ENCODE measurements at places on chromosomes 7 and 10.

DNA sequence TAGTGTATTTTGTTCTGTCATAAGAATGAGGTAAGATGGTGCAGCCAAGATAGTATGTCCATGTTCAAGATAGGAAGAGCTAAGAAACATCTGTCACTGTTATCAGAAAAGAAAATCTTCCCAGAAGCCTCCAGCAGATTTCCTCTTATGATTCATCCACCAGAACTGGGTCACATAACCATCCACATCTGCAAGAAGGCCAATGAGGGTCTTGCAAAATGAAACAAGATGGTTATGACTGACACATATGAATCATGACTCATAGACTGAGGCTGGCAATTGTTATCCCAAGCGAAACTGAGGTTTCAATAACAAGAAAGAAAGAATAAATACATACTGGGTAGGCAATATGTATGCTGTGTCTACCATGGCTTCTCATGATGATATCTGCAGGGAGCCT, 30.3 kb downstream of the CCNJ start:
- no peak for DNase-seq

GRCh38 chr10:42753126-42753506, 29.5 kb upstream of the BMS1 start:
- peak; percentile 39 for DNase-seq

GRCh38 chr7:34208878-34209621, 303.7 kb downstream of the BMPER start:
- no peak for DNase-seq

DNA sequence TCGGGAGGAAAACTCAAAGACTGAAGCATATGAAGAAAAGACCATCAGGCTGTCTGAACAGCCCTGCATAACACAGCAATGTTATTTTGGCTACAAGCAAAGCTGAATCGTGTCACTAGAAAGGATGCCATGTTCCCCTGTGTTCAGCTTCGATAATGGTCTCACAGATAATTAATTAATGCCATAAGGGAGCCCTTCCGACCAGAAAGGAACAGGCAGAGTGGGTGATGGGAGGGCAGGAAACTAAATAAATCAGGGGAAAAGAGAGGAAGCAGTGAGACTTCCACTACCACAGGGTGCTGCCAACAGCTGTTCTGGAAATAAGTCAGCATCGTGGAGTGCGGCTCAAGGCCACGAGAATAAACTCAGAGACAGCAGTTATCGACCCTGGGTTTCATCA, 3.2 kb downstream of the PTPRN2 start:
- no peak for DNase-seq

- DNase-seq: no peak
These were observed 6.3 kb upstream of the CAMK2B start for GRCh38 chr7:44331682-44332081.

- no peak for DNase-seq
These were observed 67.2 kb downstream of the ATAD1 start for GRCh38 chr10:87750817-87751216.

- no peak for DNase-seq
These were observed 99.8 kb downstream of the PTN start for GRCh38 chr7:137243741-137244140.

- no peak for DNase-seq
These were observed 32.2 kb downstream of the NRCAM start for GRCh38 chr7:108424013-108424412.

GRCh38 chr7:155948845-155949244, 136.6 kb upstream of the SHH start:
- DNase-seq: no peak

GRCh38 chr7:46146454-46147255, 225.6 kb upstream of the IGFBP3 start:
- no peak for DNase-seq

GRCh38 chr10:112658900-112659638, 212.1 kb downstream of the VTI1A start:
- DNase-seq: no peak

- no peak for DNase-seq
These were observed 33.3 kb upstream of the TES start for GRCh38 chr7:116177009-116177408.

GRCh38 chr10:35153716-35154115, 27.1 kb downstream of the CREM start:
- DNase-seq: no peak

DNA sequence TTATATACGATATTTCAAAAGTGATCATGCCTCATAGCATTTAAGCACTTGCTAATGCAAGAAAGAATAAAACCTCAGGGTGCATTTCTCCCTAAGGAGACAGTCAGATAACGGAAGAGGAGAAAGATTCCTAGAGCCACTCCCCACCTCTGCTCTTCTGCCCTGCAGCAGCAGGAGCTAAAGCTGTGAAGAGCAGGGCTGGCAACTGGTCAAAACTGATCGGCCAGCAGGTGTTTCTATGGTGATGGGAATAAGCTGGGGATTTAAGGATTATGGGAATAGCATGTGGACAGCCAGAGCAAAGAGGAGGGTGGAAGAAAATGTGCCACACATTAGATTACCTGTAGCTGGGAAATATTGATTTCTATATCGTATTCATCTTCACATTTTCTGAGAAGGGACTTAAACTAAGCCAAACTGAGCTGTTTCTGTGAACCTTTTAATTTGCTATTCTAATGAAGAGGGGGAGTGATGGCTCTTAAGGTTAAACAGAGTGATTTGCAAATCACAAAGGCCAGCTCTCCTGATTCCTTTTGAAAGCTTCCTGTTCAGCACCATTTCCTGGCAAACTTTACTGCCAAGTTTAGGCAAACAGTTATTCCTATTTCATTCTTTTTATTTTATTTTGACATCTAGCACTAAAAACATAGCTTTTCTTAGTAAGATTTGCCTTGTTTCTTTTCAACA, 268.9 kb upstream of the PFKP start:
- no peak for DNase-seq

DNA sequence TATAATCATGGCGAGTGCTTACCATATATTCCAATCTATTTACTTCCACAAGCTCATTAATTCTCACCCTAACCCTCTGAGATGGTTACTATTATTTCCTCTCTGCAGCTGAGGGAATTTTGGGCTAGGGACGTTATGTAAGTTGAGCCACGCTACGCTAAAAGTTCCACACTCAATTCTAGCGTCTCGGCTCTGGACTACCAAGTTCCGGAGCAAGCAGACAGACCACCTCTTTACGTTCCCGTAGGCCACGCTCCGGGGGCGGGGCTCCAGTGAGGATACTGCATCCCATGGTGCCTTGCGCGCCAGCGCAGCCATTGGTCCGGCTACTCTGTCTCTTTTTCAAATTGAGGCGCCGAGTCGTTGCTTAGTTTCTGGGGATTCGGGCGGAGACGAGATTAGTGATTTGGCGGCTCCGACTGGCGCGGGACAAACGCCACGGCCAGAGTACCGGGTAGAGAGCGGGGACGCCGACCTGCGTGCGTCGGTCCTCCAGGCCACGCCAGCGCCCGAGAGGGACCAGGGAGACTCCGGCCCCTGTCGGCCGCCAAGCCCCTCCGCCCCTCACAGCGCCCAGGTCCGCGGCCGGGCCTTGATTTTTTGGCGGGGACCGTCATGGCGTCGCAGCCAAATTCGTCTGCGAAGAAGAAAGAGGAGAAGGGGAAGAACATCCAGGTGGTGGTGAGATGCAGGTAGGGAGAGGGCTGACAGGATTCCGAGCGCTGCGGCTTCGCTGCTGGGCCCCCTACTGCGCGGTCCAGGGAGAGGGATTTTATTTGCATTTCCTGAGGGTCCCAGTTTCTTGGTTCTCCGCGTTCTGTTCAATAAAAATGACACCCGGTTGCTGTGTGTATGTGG, at the start of gene KIF11:
Gene KIF11, plus strand, starts transcription at position 370 of the 858 bp plus-strand sequence. Its CDS starts 246 bp downstream, at position 616.
- peak; percentile 93 for DNase-seq

- no peak for DNase-seq
These were observed 209.9 kb downstream of the BBS9 start for GRCh38 chr7:33339074-33339790.

DNA sequence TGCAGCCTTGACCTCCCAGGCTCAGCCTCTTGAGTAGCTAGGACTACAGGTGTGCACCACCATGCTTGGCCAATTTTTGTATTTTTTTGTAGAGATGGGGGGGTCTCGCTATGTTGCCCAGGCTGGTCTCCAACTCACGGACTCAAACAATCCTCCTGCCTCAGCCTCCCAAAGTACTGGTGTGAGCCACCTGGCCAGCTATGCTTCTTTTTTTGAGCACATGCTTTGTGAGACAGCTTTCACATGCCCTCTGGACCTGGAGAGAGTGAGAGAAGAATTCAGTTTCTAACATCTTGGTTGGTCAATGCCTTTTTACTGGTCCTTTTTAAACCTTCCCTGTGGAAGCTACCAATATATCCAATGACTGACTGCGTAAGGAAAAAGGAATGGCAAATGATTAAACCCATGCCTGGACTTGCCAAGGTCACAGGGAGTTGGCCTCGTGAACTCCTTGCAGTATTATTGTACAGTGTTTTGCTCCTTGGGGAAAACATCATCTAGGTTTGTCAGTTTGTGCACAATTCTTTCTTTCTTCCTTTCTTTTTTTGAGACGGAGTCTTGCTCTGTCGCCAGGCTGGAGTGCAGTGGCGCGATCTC, 6.2 kb upstream of the FOXK1 start:
- no peak for DNase-seq

DNA sequence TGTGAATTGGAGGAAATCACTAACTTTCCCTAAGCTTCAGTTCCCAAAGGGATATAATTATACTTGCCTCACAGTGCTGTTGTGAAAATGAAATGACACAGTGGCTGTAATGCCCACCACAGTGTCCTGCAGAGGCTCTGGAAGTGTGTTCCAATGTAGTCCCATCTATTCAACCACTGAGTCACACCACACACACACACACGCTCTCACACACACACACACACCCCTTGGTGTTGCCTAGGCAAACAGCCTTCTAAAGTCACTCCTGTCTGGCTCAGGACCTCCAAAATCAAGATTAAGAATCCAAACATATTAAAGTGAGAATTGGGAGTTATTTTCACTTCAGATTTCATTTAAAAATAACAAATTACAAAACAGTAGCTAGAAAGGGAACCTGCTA, 73.3 kb downstream of the NRCAM start:
- no peak for DNase-seq

DNA sequence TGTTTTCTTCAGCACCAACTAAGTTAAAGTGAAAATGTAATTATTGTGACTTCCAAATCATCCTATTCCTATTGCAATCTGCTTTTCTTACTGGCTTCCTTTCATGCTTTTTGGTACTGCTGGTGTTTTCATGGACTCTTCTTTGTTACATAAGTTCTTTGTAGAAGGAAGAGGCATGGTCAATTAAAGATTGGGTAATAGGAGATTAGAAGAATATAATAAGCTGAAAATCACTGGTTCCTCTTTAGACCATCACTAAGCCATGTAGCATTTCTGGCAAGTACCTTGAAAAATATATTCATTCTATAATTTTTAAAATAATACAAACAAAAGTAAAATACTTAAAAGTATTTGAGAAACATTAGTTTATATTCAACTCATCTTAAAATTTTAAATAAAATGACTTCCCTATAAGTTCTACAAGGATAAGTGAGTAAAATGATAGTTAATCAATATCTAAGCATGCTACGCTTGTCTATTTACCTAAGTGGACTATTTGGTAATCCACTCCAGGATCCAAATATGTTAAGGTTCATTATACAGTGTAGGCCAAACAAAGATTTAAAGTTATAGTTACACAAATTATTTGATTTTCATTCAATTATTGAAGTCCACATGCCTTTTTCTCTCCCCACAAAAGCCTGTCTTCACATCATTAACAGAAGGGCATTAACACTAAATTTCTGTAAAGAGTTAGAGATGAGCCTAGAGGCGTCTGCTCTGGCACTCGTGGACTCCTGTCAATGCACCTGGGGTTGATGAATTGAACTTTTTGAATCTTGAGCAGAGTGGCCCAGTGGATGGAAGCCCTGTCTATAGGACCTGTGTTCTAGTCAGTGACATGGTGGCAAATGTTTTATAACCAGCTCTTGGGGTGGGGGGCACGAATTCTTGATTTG, 408.1 kb downstream of the INHBA start:
- no peak for DNase-seq

All from activated CD8-positive, alpha-beta memory T cell treated with anti-CD3 and anti-CD28 coated beads for 4 hours (primary cell).